KG1 (cell line): ENCODE measurements at places on chromosomes 12 and 14.
A peak's percentile ranks its signal among the peaks of the same experiment; 100 is the strongest.

GRCh38 chr12:52873832-52874572 lies 25.2 kb upstream of the KRT78 start:
- no peak for DNase-seq

GRCh38 chr14:91286530-91286937 lies 42.0 kb upstream of the GPR68 start:
- DNase-seq = peak; percentile 66

DNA sequence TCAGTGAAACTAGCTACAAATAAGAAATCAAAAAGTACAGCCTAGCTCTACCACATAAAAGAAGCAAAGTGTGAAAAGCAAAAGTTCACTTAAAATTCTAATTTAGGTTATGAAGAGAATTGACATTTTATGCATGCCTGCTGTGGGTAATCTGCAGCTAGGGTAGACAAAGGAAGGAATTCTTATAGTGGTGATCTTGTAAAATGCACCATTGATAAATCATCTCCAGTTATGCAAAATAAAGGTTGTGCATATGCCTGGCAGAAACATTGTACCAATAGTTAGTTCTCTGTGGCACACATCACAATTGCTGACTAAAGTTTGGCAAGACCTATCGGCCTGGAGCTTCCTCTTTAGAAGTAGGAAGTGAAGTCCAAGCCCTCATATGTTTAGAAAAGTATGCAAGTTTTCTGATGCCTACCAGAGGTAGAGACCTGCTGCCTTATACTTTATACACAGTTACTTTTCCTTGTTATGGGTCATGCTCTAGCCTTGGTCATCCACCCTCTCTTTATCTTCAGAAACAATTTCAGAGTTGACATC lies 78.3 kb downstream of the TSHR start:
- DNase-seq = no peak

- DNase-seq = no peak
Measured at GRCh38 chr14:52824462-52824861, 33.1 kb upstream of the GNPNAT1 start.

DNA sequence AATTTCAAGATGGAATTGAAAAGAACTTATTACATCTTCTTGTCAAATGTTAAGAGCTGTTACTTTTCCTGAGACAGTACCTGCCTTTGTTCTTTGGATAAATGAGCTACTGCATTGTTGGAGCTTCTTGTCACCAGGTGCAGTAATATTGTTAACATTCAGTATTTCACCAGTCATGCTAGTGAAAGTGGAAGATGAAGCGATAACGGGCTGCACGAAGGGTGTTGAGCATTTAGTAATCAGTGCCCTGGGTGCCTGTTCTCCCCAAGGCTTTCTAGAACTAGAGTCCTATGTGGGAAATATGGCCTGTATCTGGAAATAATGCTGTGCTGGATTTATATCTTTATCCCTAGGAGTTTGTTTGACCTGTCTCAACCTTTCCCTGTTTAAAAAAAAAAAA lies 83.2 kb downstream of the PPP2R5C start:
- no peak for DNase-seq

DNA sequence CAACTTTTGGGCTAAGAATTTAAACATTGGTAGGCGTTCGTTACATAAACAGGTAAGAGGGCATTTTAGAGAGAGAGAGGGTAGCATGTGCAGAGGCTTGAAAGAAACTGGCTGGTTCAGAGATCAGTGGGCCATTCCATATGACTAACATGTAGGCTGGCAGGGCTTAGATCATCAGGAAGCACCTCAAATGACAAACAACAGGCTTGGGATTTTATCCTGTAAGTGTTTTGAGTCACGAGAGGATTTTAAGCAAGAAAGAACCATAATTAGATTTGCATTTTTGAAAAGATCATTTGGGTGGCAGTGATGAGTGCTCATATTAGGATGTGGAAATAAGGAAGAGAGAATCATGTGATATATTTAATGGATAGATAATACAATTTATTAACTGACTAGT lies 8.7 kb upstream of the PLEKHA5 start:
- DNase-seq = no peak

- no peak for DNase-seq
Measured at GRCh38 chr12:78192979-78193378, 362.3 kb downstream of the NAV3 start.

DNA sequence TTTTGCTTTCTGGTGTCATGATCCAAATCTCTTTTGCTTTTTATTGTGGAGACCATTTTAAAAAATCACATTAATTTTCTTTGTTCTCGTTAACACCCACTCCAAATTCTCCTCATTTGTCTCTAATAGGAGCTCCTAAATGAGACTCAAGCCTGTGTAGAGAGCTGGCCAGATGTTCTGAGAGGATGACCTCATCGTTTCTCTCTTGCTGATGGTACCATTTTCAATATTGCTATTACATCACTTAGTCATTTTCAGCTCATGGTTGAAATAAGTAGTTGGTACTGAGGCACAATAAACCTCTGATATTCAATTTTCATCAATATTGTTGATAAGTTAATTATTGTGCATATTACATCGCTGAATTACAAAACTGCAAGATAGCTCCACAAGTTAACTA lies 31.5 kb downstream of the SPTB start:
- DNase-seq = no peak

DNA sequence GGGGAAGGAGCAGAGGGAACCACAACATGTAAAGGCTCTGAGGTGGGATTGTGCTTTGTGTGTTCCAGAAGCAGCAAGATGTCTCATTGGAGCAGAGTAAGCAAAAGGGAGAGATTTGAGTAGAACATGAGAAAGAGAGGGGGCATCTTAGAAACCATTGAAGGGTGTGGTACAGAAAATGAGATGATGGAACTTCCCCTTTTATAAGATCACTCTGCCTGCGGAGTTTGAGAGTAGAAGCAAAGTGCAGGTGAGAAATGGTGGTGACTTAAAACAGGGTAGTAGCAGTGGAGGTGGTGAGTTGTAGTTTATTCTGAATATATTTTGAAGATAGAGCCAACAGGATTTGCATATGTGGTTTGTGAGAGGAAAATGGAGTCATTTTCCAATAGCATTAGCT lies 56.0 kb downstream of the FBXO34 start:
- no peak for DNase-seq

- DNase-seq = no peak
Measured at GRCh38 chr14:56295743-56296142, 177.5 kb downstream of the PELI2 start.

GRCh38 chr12:98399532-98399931 lies 115.9 kb upstream of the TMPO start:
- peak; percentile 31 for DNase-seq

DNA sequence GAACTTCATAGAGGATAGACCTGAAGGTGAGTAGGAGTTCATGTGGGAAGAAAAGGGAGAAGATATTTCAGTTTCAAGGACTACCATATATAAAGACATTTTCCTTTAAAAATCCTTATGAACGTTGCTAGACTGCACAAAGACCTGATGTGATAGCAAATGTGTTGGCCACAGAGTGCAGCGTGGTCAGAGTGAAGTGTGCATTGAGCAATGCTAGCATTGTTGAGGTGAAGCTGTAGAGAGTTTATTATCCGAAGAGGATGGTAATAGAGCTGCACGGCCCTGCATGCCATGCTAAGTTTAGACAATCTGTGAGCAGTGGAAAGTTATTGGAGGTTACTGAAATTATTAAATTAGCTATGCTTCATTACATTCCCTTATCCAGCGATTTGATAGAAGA lies 413.0 kb downstream of the CCDC91 start:
- DNase-seq = no peak

DNA sequence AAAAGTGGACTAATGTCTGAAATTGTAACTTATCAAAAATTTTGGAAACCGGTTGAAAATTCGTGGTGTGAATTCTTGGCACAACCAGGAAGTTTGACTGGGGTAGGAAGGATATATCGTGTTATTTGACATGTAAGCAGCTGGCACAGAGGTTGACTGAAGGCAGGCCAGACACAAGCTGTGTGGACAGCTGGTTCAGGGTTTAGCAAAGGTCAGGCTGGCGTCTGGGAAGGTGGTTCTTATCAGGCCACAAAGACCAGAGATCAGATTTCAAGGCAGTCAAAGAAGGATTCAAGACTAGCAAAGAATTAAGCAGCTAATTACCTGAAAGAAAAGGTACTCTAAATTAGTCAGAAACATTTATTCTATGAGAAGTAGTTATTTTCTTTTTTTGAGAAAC lies 450.2 kb upstream of the MDGA2 start:
- DNase-seq = no peak

GRCh38 chr12:27554421-27555186 lies 30.6 kb downstream of the PPFIBP1 start:
- DNase-seq = no peak

DNA sequence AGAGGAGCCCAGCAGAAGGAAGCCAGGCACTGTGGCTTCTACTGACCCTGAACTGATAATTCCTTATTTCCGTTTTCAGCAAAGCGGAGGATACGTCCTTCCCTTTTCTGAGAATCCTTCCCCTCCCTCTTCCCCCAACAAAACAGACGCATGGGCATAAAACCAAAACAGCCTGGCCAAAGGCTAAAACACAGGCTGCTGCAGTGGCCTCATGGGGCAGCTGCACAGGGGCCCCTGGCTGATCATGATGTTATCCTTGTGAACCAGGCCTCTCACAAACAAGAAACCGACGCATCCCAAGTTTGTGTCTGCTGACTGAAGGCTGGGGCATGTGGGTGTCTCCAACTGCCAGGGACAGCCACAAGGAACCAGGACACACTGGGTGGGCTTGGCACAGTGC lies 23.4 kb upstream of the STON2 start:
- peak; percentile 81 for DNase-seq

GRCh38 chr12:240566-240965 lies 22.1 kb downstream of the SLC6A13 start:
- no peak for DNase-seq
